ENCODE measurements at places on chromosomes 2 and 18. TPM values are rescaled to one million over a fixed set of nuclear protein-coding genes. Genes with fewer than 3 reads are reported as not detected.
A peak's percentile ranks its signal among the peaks of the same experiment; 100 is the strongest.

DNA sequence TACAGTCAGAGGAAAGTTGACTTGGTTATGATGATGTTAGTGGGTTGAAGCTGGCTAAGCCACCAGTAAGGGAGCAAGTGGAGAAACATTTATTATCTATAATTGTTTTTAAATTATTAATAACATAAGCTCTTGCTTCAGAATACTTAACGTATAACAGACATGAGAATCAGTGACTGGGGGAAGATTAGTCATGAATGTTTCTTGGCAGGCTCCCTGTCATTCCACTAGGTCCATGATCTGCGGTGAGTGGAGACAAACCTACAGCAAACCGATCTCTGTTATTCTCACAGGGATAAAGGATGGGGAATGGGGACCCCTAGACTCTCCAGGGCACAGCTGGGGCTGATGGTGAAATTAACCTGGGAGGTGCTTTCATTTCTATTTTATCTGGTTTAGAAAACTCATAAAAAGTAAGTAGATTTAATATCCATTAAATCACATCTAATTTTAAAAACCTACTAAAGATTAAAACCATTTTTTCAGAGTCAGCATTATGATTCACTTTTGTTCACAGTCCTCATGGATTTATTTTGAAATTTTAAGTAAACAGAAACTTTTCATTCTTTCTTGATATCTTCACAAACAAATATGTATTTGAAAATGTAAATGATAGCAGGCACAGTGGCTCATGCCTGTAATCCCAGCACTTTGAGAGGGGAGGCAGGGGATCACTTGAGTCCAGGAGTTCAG, 420.3 kb downstream of the PTPRM start:
- DNase-seq: no peak

DNA sequence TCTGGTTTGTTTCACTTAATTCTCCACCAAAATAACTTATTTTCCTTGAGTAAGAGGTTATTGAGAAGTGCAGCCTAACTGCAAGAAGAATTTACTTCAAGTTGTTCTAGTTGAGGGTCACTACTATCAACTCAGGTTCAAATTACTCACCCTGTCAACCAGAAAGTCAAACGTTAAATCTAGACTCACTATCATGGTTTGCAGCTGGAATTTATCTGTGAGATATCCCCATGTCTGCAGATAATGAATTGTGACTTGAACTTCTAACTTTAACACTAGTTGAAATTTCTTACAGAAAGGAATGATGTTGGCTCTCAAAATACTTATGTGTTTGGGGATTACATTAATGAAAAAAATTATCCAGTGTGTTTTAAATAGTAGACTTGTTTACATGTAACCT, 1145.7 kb upstream of the NXPH2 start:
- DNase-seq: no peak

DNA sequence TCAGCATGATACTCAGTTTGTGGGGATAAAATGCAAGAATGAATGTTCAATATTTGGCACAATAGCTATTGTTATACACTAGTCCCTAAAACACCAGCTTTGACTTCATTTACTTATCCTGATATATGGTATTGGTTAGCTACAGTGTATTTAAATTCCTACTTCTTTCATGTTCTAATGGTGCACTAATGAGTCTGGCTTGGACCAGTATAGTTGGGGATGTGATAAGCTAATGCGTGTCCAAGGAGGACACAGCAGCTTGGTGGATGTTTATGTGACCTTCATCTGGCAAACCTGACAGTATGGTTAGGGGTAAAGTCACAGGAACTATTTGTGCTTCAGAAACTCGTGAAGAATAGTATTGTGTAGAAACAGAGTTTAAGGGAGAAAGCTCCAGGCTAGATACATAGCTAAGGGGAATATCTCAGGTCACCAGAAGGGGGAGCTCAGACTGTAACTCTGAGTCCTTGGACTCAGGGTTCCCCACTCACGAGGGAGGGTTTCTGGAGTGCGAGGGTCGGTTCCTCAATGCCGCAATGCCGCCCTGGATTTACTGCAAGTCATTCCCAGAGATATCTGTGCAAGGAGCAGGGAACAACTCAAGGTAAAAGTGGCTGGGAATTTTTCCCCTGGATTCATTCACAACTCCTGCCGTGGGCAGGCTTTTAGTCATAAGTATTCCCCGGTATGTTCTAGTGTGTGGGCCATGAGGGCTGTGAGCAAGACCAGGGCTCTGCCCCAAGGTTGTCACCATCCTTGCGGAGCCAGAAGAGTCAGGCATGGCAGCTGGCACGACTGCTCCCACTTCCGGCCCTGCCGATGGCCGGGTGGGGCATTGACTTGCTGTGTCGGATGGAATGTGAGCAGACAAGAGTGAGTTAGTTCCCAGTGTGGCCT, 14.5 kb downstream of the IL1R2 start:
- no peak for DNase-seq

- no peak for DNase-seq
Observed at GRCh38 chr2:181915102-181915501, 23.6 kb downstream of the ITPRID2 start.

- no peak for DNase-seq
Observed at GRCh38 chr18:65523461-65523860, 227.4 kb upstream of the CDH7 start.

DNA sequence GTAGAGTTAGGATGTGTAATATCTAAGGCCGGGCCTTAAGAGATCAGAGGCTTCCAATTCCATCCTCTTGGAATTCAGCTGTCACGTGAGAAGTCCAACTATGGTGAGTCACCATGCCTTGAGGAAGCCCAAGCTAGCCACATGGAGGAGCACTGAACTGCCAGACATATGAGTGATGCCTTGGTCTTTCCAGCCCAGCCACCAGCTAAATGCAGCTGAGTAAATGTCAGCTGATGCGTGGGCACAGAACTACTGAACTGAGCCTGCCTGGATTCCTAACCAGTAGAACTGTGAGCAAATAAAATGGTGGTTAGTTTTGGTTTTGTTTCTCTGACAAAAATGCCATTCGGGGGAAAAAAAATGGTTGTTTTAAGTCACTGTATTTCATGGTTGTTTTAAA, 153.7 kb upstream of the SERTAD2 start:
- DNase-seq: no peak

DNA sequence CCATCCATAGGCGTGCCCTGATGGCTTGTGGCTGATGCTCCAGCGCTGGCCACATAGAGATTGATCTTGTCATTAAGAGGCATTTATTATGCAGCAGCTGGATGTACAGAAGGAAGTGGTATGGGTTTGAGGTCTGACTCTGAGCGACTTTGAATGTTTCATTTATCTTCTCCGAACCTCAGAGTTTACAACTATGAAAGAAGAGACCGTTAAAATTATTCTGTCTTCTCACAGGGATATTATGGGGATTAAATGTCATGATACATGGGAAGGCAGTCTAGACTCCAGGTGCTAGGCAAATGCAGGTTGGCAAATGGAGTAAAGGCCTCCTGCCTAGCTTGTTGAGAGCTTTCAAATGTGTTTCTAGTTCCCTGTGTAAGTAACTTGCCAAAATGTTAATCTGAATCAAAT, 30.3 kb downstream of the MOGAT1 start:
- DNase-seq: no peak

- DNase-seq: no peak
Observed at GRCh38 chr2:100012561-100012960, 129.8 kb downstream of the AFF3 start.

GRCh38 chr2:170462433-170463205, 252.5 kb upstream of the SP5 start:
- DNase-seq: no peak

DNA sequence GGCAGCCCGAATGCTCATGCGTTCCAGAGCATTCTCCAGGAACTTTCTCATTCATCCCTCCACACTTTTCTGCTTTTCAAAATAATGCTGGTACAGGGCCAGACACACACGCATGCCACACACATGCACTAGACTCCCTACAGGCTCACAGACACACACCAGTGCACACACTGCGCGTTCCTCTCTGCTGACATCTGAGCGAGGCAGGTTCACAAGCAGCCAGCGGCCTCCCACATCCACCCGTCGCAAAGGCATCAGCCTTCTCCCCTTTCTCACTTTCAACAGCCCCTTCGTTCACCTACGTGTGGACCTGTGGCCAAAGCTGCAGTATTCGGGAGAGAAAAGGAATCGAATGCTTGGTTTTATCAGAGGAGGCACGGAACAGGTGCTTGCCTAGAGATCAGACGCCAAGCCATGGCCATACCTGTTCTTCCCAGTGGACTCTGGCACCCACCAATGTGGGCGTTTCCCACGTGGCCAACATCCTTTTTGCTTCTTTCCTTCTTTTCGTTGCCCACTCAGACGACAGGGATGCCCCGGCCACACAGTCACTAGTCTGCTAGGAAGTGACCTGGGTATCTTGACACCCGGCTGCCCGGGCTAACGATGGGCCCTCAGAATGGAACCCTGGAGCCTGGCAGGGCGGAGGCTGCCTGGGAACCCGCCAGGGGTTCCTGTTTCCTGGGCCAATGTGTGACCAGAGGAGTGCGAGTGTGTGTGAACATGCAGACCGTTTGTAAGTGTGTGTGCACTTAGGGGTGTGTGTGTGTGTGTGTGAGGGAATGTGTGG, 85.8 kb upstream of the ID2 start:
- no peak for DNase-seq

GRCh38 chr2:229267080-229267479, 4.0 kb downstream of the PID1 start:
- no peak for DNase-seq

DNA sequence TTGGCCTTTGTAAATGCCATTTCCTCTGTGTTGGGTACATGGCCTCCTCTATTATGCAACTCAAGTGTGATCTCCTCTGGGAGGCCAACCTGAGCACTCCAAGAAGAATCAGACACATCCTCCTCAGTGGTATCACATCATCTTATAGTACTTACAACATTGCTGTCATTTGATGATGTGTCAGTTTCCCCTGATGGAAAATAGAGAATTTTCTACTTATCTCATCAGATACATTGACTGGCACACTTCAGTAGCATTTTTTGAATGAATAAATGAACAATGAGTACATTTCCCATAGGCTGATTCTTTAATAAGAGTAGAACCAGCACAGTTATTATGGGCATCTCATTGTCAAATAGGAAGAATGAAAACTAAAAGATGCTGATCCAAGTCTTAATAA, 86.6 kb upstream of the NXPH2 start:
- no peak for DNase-seq

DNA sequence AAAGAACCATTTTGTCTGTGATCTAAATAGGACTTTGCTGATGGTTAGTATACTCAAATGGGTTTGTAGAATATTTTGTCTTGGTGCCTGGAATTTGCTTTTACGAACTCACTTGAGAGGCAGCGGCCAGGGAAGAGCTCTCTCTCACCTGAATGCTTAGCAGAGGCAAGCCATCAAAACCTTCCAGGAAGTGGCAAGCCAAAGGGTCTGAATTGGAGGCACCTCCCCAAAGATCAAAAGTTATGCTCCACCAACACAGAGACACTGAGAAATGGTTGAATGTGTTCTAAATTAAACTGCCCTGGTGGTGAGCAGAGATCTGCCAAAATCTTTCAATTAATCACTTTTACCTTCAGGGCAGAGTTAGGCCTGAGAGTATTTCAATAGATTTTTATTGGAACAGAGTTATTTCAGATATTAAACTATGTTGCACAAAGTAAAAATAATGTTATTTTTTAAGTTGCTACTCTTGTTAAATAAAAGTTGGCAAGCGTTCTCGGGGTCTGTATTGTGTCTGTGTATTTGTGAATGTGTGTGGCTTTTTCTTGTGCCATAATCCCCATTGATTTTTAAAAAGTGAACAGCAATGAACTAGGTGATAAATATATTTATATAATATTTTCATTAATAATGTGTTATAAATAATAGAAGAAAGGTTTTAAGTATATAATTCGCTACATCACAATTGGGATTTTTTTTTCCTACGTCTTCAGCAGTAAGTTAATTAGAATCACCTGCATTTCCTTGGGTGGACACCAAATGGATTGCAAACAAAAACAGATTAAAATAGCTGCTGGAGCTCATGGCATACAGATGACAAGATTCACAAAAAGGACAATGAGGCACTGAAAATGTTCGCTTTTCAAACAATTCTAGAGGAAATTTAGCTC, 416.1 kb downstream of the ARHGAP15 start:
- no peak for DNase-seq

GRCh38 chr18:25351777-25352628, at the start of gene ZNF521:
ZNF521 (minus strand) TSS chr18:25352166; CDS start chr18:25350946, 1,220 bp downstream.
- peak; percentile 94 for DNase-seq

GRCh38 chr2:62204998-62205496, 9.1 kb downstream of the B3GNT2 start:
- no peak for DNase-seq

Gene TLX2
- 6.6 TPM for total RNA-seq

Gene KCNK3
- total RNA-seq: 10.6 TPM

Gene LAPTM4A
- 172 TPM for total RNA-seq
